ENCODE measurements at places on chromosomes 12 and 14. TPM values are rescaled to one million over a fixed set of nuclear protein-coding genes. Genes with fewer than 3 reads are reported as not detected.

DNA sequence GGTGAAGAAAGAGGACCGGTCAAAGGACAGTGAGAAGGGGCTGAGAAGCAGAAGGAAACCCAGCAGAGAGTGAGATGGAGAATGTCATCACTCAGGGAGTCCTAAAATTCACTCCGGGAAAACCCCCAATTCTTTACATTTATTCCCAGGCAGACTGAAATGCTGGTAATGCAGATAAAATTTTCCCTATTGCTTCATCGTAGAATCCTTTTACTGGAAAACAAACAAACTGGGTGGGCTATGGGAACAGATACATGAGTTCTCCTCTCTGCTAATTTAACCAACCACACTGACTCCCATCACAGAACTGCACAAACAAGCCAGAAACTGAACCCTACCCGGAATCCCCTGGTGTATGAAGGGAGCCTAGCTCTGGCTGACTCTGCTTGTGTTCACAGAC is 20.9 kb downstream of the HEBP1 start:
- DNase-seq = no peak

The FAM222A gene
- total RNA-seq = not detected

The PAH gene
- total RNA-seq = not detected

DNA sequence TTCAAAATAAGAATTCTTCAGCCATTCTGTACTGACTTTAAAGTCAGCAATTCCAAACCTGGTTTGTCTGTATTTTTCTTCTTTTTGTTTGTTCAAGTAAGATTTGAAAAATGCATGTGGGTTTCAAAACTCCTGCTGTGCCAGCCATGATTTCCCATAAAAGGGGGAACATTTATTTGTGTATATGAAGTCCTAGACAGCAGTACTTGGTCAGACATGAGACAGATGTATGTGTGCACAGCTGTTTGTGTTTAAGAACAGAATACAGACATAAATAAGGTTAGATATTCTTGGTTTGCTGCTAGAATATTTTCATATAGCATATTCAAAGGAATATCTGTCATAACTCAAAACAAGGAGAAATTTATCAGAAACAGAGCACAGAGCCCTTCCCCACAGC is 236.0 kb downstream of the ADAMTS20 start:
- no peak for DNase-seq

DNA sequence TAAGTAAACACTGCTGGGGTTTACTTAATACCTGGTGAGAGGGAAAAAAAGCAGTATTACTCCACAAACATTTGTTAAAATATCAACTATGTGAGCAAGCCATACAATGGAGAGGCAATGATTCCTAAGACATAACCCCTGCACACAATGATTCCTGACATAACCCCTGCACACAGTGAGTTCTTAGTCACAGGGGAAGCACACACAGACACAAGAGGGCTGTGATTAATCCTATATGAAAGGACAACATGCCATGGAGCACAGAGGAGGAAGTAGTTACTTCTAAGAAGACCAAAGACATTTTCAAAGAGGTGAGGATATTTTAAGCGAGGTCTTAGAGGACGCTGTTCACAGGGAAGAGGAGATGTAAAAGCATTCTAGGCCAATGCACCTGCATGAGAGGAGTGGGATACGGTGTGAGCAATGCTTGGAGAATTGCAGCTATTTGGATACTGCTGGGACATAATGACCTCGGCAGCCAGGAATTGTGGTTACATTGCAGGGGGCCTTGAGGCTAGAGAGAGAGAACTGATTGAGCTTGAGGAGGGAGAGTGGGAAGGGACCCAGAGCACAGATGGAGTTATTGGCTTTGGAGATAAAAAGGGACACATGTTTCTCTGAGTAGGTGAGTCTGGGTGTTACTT is 211.9 kb downstream of the APAF1 start:
- no peak for DNase-seq

- DNase-seq = no peak
These were observed 89.7 kb downstream of the PTCSC3 start for GRCh38 chr14:36086629-36087395.

The RNASE1 gene
- 999 TPM for total RNA-seq

The ABCD2 gene
- 19.7 TPM for total RNA-seq

GRCh38 chr12:31710021-31710818 is 18.6 kb downstream of the AMN1 start:
- no peak for DNase-seq

The BEGAIN gene
- 1.1 TPM for total RNA-seq

DNA sequence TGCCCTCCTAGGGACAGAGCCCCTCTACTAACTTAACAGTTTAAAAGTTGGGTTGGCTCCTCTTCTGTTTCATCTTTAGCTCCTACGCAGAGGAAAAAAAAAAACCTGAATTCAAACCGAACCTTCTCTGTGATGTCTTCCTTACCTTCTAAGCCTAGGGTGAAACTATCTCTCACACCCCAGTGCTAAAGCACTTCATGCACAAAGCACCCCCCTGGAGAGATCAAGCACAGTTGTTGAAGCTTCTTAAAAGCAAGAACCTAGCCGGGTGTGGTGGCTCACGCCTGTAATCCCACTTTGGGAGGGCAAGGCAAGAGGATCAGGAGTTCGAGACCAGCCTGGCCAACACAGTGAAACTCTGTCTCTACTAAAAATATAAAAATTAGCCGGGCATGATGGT is 37.6 kb downstream of the CORO1C start:
- no peak for DNase-seq

GRCh38 chr14:65006261-65006721 is 19.6 kb downstream of the FNTB start:
- no peak for DNase-seq

- no peak for DNase-seq
These were observed 1.5 kb downstream of the BLOC1S1 start for GRCh38 chr12:55717011-55718007.

DNA sequence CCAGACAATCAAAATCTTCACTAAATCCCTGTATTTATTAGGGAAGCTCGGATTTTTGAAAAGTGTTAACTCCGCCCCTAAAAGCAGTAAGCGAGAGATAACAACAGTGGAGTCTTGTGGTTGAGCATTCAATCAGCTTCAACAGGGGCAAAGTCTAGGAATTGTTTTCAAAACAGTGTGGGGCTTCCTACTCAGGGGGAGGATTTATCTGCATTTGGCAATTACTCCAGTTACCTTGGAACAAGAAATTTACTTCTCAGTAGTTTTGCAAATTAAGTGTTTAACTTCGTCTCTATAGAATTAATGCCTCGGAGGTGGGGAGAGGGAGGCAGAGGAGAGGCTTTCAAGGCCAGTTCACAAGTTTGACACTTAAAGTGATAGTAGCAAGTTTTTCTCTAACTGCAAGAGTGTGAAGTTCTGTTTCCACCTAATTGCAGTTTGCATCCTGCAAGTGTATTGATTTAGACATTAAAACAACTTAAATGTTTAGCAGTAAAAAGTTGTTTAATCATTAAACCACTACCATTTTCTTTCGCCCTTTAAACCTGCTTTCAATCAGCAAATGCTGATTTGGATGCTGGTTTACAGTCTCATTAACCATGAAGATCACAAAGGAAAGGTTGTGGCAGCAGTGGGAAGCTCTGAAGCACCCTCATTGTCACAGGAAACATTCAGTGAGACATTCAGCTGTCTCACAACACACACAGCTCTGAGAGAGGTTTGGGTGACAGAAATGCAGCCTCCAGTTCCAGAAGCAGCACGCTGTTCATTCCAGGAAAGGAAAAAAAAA is 102.0 kb downstream of the HMGA2 start:
- DNase-seq = no peak

GRCh38 chr12:70581208-70581607 is 56.0 kb downstream of the PTPRB start:
- no peak for DNase-seq

DNA sequence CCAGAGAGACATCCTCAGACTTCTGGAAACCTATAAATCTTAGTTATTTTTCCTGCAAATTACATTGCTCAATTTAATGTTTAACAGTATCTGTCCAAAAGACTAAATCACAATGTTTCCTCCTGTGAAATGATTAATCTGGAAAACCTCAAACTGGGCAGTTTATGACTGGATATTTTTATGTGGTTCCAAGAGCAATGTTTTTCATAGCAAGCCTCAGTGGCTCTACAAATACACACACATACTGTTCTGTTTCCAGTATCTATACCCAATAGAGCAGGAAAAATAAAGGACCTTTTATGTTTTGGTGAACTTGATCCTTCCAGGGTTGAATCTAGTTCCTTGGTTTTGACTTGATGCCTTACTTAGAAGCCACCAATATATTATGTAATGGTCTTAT is 9.2 kb downstream of the NID2 start:
- no peak for DNase-seq

DNA sequence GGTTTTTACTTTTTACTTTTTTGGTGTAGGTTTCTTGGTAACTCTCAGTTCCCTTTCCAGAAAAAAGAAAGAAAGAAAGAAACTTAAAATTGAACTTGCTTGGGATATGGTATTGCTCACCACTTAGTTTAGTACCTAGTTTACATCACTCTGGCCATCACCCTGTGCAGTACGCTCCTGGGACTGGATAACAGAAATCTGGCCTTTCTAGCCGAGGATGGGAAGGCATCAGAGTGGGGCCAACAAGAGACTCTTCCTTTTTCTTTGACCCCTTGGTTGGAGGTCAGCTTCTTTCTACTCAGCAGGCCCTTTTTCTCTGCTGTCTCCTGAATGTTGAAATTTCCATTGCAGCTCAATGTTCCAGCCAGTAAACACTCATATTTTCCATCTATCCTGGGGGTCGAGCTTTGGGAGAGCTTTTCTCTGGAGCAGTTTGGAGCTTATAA is 156.6 kb downstream of the TGFB3 start:
- no peak for DNase-seq

The LRP1-AS gene
- total RNA-seq = not detected

The KCNA5 gene
- not detected for total RNA-seq

DNA sequence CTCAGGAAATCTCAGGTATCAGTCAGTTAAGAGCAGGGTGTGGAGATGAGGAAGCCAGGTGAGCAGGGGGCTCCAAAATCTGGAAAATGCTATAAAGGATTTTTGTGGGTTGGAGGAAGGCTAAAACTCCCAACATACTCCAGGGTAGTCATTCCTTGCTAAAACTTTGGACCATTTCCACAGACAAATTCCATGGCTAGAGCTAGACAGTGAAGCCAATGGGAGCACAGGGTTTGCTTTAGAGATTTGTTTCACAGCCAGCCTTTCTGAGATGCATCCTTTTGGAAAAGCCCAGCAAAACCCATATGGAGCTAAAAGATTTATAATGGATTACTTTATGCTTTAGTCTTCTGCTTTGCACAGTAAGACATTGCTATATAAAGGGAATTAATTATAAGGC is 146.5 kb downstream of the SAMD4A start:
- no peak for DNase-seq

All from omental fat pad (tissue), 4 donors.